SK-N-SH treated with all-trans-retinoic acid at 6 μM for 48 hours (cell line): ENCODE measurements at places on chromosomes 4 and X.
A peak's percentile ranks its signal among the peaks of the same experiment; 100 is the strongest.

DNA sequence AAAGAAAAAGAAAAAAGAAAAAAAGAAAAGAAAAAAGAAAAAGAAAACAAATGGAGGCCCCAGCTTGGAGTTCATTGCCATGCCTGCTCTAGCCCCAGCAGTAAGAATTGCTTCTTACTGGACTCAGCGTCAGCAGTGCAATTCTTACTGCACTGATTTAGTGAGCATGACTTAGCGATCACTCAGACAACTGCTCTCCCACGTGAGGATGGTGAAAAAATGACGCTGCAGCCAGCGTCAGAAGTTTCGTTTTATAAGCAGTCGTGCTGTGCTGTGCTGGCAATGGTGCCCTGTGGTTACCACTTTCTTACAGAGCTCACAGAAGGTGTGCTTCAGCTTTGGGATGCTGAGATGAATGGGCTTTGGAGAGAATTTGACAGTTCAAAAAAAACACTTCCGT lies 68.3 kb upstream of the DDX3X start:
- peak; percentile 85 for ATAC-seq

- ATAC-seq: no peak
Measured at GRCh38 chr4:39687014-39687413, 10.9 kb upstream of the UBE2K start.

DNA sequence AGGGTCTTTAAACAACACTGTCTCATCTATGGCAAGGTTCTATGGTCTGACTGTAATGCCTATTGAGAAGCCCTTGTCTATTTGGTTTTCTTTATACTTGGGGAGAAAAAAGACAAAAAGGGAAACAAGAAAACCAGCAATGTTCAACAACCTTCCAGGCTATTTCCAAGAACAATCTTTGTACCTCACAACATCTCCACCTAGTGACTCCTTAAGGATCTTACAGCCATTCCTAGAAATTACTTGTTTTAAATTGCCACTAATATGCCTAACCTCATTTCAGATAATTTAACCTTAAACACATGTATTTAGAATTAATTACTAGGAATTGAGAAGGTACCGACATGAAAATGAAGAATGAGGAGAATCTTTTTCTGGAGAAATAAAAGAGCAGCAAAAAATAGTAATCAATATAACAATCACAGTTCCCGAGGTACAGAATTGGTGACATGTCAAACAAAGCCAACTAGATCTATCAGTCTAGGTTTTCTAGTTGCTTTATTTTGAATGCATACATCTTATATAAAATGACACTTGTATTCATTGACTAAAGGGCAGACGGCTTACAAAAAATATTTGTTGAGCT lies 1.6 kb upstream of the RBM46 start:
- ATAC-seq: peak; percentile 74; the same call in 2 of the 3 replicates

- ATAC-seq: no peak
Measured at GRCh38 chrX:121802881-121803412, 755.5 kb downstream of the GLUD2 start.

- peak; percentile 28; the same call in 1 of the 3 replicates for ATAC-seq
Measured at GRCh38 chr4:54683616-54684346, 26.0 kb downstream of the KIT start.

DNA sequence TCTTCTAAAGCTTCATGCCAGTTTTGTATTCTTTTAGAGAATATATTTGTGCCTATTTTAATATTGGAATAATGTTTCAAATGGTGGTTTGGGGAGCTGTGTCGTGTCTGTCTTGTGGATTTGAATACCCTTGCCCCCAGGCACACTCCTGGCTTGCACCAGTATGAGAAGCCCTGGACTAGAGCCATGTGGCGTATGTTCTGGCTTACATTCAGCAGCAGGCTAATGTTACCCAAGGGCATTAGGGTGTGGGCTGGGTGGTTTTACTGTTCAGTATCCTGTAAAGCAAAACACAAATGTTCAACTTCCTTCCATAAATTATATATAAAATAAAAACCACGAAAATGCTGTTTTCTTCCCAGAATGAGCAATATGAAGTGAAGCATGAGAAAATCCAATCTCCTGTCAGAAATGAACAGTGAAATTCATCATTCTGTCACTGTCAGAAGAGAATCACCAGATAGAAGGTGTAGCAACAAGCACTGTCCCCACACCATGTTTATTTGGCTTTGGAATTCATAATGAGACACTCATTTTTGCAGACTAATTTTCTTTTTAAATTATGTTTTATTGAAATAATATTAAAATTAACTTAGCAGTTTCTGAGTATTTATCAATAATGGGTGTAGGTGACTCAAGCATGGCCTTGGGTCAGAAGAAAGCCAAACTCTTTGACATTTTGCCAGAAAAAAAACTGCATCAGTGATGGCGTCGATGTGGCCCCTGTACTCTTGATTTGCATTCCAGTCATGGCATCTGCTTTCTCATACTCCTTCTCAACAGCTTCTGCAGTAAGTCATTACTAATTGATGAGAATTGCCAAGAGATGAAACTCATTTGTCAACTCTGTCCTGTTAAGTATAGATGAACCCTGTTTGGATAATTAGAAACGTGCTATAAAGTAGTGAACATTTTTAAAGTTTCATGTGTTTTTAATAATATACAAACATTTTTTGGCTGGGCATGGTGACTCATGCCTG lies 43.8 kb downstream of the WWC2 start:
- peak; percentile 88 for ATAC-seq

DNA sequence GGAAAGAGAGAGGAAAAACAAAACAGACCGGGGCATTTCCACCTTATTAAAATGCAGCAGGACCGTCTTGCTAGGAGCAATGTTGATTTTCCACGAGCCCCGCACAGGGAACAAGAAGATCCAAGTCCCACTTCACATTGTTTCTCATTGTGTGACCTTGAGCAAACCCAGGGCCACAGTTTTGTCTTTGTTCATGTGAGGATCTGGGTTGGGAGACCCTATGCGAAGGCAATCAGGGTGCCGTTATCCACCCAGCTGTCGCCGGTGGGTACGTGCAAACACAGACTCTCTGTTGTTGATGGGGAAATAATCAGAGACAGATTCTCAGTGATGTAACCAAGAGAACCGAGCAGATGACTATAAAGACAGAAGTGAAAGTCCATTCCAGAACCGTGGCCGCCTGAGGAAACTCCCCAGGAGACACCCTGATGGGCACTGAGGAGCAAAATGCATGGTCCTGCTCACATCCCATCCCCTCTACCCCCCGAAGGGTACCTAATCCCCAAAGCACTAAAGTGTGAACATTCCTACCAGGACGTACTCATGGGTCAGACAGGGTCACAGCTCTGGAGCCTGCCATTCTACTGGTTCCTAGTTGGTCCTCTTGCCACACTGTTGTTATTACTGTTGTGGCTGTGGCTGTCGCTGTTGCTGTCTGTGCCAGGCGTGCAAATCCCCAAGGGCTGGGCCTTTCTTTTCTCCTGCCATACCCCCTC lies 102.7 kb upstream of the RBPJ start:
- ATAC-seq: peak; percentile 7; the same call in 1 of the 3 replicates

GRCh38 chr4:47776353-47776752 lies 61.5 kb downstream of the CORIN start:
- no peak for ATAC-seq

- no peak for ATAC-seq
Measured at GRCh38 chr4:179486570-179487335, 2044.5 kb upstream of the AGA start.

DNA sequence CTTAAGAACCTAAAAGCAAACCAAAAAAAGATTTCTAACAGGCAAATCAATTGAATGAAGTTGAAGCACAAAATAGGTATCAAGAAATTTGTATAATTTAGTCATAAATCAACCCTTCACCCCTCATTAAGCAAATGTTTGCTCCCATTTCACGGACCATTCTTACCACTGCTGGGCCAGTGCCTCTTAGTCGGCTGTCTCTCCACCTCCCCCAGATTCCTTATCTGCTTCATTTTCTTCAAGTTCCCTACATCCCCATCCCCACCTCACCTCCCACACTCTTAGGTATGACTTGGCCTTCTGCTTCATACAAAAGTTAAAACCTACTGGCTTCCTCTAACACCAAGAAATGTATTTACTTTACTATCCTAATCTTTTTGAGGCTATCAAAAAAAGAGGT lies 11.8 kb downstream of the AASDH start:
- ATAC-seq: no peak

DNA sequence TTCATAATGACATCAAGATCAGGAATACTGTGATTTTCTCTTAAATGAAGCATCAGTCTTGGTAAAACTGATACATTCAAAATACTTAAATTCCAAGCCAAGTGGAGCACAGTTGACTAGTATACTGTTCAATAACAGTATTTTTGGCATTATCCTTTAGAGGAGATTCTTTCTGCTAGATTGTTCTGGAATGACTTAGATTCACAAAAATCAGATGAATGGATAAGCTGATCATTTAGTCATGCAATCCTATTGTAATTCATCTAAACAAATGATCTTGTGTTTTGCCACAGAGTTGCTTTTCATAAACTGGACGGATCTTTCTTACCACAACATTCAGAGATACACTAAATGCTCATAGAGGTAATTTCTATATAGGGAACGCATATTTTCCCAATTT lies 232.0 kb downstream of the CXXC4 start:
- no peak for ATAC-seq

DNA sequence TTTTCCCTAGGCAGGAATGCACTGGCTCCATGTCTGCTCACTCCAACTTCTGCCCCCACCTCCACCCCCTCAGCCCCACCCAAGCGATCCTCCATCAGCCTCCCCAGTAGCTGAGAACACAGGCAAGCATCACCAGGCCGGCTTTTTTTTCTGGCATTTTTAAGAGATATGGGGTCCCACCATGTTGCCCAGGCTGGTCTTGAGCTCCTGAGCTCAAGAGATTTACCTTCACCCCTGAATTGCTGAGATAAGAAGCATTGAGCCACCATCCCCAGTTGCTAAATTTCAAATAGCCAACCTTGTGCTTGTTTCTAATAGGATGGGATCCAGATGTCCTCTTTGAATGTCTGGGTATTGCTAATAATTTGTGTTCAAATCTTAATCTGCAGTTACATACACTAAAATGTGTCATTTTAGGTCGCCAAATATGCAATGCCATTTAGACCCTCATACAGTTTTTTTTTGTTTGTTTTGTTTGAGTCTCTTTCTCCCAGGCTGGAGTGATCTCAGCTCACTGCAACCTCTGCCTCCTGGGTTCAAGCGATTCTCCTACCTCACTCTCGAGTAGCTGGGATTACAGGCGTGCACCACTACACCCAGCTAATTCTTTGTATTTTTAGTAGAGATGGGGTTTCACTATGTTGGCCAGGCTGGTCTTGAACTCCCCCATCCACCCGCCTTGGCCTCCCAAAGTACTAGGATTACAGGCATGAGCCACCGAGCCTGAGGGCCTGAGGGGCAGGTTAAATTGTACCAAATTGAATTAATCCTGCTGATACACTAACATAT lies 8.8 kb downstream of the LARP7 start:
- ATAC-seq: no peak

GRCh38 chr4:173797296-173797695 lies 267.3 kb upstream of the HAND2 start:
- ATAC-seq: no peak

DNA sequence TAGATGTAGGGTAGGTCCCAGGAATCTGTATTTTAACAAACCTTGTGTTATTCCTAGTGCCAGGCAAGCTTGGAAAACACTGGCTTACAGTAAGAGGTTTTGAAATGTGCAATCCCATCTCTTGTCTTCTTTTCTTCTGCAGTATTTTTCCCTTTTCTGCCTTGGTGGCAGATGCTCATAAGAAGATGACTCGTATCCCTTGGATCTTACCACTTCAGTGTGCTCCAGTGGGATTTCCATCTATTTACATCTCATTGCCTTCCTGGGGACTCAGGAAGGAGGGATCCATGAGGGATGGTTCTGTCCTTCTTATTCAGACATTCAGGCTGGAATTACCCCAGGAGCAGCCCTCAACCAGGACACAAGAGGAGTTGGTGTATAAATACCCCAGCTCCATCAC lies 136.6 kb downstream of the NHS start:
- no peak for ATAC-seq

GRCh38 chr4:131063878-131064277 lies 1967.9 kb downstream of the C4orf33 start:
- ATAC-seq: no peak

DNA sequence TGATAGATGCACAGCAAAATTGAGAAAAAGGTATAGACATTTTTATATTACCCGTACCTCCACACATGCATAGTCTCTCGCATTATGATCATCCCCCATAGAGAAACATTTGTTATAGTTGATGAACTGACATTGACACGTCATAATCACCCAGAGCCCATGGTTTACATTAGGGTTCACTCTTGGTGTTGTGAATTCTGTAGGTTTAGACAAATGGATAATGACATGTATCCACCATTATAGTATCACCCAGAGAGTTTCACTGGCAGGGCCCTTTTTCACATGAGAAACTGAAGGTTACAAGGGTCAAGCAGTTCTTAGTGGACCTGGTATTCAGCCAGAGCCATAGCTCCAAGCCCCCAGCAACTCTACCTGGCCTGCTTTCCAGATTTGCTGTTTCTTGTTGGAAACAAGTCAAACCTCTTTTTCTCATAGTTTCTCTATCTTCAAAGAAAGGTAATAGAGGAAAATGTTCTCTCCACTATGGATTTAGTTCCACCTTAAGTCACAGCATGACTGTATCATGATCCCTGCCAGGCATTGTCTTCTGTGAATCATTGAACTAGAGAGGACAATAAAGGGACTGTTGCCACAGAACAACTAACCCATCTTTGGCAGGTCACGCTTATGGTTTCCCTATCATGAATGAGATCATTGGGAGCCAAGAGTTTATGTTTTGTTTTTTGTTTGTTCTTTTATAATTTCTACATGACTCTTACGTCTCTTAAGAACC lies 64.0 kb downstream of the HHIP start:
- ATAC-seq: no peak

- ATAC-seq: no peak
Measured at GRCh38 chr4:102216666-102217065, 128.6 kb downstream of the SLC39A8 start.
